ENCODE measurements at places on chromosomes 7 and 10.

- no peak for DNase-seq
Observed at GRCh38 chr10:61749291-61749690, 86.6 kb downstream of the CABCOCO1 start.

DNA sequence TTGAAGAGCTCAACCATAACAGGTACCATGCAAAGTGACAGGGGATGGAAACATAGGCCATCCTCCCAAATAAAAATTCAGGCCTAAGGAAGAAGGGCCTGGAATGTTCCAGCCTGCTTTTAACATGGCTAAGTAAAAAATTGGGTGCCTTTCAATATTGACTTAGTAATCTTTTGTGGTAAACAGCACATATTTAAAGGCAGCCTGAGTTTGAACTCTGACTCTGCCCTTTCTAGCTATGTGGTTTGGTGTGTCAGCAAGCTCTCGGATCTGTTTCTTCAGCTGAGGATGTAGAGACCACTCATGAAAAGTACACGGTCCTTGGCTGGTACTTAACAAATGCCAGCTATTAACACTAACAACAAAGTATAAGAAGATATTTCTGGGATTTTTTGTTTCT lies 191.8 kb upstream of the CDCA7L start:
- no peak for DNase-seq

GRCh38 chr7:73638911-73639310 lies 14.6 kb upstream of the MLXIPL start:
- no peak for DNase-seq

DNA sequence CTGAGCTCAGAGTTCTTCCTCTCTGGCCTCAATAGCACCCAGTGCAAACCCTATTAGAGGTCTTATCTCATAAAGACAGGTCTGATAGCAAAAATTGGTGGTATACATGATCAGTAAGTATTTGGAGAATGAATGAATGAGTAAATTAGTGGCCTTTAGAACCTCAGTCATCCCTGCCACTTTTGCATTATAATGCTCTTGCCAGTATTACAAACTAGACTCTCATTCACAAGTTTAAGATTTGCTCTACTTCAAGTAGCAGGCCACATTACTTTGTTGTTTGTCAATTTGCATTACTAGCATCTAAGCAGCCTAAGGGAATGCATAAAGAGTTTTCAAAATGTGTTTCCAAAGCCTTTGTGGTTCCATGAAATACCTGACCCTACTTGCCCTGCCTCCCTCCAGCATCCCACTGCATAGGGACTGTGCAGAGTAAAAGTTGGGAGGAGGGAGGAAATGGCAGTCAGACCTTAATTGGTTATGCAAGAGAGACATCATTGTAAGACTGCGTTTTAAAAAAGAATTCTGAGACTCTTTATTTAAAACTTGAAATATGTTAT lies 21.3 kb downstream of the TSPAN12 start:
- no peak for DNase-seq

- no peak for DNase-seq
Observed at GRCh38 chr7:1402791-1403637, 56.3 kb downstream of the MICALL2 start.

DNA sequence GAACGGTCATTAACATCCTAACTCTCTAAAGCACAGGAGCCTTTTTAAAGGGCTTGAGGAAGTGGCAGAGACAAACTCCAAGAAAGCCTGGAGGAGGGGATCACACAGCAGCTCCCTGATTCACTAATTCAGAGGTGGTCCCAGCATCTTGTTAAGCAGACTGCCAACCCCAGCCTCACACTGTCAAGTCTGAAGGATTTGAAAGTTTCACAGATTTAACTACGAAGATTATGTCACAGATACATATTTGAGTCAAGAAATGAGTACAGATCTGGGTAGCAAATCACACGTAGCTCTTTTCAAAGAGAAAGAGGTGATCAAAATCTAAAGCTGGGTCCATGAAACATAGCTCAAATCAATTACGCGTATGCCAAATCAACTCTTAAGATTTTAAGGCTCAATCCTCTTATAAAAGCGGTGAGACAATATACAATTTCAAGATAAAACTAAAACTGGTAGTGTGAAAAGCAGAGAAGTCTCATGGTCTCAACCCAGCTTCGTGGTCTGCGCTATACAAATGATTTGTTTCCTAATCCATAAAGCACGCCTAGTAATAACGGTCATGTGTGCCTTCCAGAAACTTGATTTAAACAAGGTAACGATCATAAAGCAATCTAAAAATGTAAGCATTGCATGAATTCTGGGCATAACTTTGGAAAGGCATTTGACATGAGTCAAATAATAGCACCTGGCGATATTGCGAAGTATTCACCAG lies 229.9 kb upstream of the MKLN1 start:
- no peak for DNase-seq

GRCh38 chr7:146557971-146558469 lies 441.4 kb downstream of the CNTNAP2 start:
- no peak for DNase-seq

GRCh38 chr7:104362756-104363155 lies 34.4 kb downstream of the LHFPL3 start:
- no peak for DNase-seq

GRCh38 chr10:29392376-29393021 lies 103.6 kb downstream of the LYZL1 start:
- no peak for DNase-seq

GRCh38 chr10:15067154-15067553 lies 21.4 kb downstream of the ACBD7 start:
- DNase-seq, result no peak

DNA sequence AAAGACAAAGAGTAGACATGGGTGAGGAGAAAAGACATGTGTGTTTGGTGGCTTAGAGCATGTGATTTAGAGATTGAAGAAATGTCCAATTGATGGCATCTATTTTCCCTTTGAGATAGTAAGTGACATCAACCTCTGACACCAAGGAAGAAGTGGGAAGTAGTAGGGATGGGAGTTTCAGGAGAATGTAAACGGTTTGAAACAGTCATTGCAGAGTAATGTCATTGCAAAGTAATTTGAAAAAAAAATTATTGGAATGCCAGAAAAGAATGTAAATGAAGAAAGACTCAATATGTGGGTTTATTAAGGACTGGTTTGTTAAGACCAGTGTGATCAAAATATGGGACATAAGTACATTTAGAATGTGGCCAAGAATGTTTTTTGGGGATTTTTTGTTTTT lies 26.6 kb downstream of the GNG11 start:
- DNase-seq, result no peak

DNA sequence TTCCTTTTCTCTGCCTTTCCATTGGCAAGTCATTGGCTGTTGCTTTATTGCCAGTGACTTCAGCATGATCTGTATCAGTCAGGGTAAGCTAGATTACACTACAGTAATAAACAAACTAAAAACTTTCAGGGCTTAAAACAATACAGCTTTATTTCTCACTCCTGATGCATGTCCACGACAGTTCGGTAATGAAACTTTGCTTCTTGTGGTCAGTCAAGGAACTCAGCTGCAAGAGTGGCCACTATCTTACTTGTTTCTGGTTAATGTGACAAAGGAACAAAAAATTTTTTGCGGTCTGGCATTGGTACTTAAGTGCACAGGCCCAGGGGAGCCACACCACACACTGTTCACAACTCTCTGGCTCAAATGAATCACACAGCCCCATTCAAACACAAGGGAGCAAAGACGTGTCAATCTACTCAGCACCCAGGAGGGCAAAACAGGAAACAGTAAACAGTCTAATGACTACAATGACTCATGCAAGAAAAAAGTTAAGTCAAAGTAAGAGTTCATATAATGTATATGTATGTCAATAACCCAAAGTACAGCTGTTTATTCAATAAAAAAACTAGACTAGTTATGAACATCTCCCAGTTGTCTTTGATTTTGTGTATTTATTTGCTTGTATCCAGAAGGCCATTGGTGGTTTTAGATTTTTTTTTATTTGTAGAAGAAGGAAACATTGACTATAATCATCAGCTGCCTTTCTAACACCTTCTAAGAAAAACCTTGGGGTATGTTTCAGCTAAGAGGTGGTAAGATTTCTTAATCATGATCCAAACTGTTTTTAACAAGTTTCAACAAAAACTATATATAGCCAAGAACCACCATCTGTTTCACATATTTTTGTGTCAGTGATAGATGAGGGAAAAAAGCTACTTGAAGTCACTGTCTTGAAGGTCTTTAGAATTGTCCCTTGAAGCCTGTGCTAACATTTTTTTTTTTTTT lies 134.4 kb upstream of the FAM3C start:
- DNase-seq, result no peak

Data from NCI-H187 (cell line).